ENCODE measurements at places on chromosomes 3 and 15. TPM values are rescaled to one million over a fixed set of nuclear protein-coding genes. Genes with fewer than 3 reads are reported as not detected.

The SUSD5 gene
- total RNA-seq: 2.8 TPM

- peak; percentile 93 for DNase-seq
These were observed 133.3 kb downstream of the TBC1D2B start for GRCh38 chr15:77944002-77944867.

- no peak for DNase-seq
These were observed 58.7 kb downstream of the CLDN11 start for GRCh38 chr3:170477395-170477794.

DNA sequence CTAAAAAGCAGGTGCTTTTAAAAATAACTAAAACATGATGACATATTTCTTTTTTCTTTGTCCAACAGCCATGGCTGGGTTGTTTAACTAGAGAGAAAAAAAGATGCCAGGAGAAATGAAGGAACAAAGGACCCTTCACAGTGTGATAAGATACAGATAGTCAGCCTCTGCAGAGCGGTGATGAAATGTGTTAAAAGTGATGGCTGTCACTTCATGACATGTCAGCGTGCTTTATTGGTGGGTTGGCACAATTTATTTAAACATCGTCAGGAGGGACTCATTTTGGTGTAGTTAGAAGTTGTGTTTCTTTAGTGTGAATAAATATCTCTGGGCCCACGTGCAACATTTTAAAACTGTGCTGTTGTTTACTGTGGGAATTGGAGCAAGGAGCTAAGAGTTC, 887.4 kb upstream of the CFAP20DC start:
- DNase-seq: no peak

DNA sequence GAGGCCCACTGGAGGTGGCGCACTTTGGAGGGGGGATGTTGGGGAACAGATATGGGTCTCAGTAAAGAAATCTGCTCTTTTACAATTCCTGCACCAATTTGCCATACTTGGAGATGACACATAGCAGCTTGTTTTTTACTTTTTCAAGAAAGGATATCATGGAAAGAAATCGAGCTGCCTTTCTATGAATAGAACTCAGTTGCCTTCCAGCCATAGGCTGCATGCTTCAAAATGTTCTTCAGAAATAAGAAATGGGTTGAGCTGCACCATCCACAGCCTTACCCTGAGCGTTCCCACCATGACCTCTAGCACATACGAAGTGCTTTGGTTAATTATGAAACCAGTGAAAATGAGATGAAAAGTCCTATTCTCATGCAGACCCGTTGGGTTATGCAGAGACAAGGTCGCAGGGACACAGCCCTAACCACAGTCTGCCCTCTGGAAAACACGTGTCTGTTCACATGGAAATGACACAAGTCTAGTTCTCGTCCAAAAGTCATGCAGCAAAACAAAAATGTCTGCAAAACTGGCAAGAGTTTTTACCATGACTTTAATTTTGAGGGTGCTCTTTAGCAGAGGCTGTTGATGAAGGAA, 36.3 kb downstream of the NGRN start:
- no peak for DNase-seq
